ENCODE measurements at places on chromosomes 11 and 22. TPM values are rescaled to one million over a fixed set of nuclear protein-coding genes. Genes with fewer than 3 reads are reported as not detected.

OR52B6 gene
- total RNA-seq, result not detected

MMP20 gene
- total RNA-seq, result not detected

CRYBB3 gene
- not detected for total RNA-seq

RAB3IL1 gene
- 6.5 TPM for total RNA-seq

GSTT2B gene
- 4.2 TPM for total RNA-seq

BIRC3 gene
- total RNA-seq, result 1.3 TPM

DBX1 gene
- not detected for total RNA-seq

MRGPRE gene
- total RNA-seq, result not detected

CABP4 gene
- total RNA-seq, result 0.28 TPM

ANAPC15 gene
- 49.3 TPM for total RNA-seq

GGTLC3 gene
- total RNA-seq, result not detected
